ENCODE measurements at places on chromosomes 12 and 14. TPM values are rescaled to one million over a fixed set of nuclear protein-coding genes. Genes with fewer than 3 reads are reported as not detected.
A peak's percentile ranks its signal among the peaks of the same experiment; 100 is the strongest.

The SVOP gene
- 3.6 TPM for total RNA-seq

The FMNL3 gene
- 21.1 TPM for total RNA-seq

DNA sequence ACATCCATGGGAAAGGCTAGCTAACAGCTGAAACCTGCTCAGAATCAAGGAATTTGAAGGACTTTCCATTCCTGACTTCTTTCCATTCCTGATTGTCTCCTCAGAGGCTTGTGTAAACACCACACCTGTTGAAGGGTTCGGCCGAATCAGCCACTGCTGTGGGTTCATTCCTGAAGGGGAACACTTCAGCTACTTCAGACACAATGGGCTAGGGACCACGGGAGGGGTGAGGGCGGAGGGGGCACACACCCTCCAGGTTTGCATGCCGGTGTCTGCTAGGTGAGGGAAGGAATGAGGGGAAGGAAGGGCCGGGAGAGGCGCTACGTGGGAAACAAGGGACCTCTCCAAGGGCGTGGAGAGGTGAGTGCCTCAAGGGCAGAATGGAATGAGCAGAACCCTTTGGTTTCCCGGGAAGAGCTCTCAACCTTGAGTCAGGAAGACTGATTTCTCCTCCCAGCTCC, 1.3 kb downstream of the GPRC5A start:
- no peak for DNase-seq

- DNase-seq = no peak
These were observed 4.6 kb upstream of the SMUG1 start for GRCh38 chr12:54193434-54193833.

The TDRD9 gene
- total RNA-seq = not detected

DNA sequence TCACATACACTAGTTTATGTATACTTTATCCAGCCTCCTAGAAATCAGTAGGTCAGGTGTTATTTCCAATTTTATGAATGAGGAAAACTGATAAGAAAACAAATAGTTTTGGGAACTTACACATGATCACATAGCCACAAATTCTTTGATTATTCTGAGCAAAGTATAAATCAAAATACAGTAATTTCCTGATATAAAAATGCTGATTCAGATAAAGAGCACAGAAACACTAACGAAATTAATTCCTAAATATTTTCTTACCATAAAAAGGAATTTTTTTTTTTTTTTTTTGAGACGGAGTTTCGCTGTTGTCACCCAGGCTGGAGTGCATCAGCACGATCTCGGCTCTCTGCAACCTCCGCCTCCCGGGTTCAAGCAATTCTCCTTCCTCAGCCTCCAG, 275.4 kb downstream of the SOX5 start:
- no peak for DNase-seq

The IL22 gene
- not detected for total RNA-seq

DNA sequence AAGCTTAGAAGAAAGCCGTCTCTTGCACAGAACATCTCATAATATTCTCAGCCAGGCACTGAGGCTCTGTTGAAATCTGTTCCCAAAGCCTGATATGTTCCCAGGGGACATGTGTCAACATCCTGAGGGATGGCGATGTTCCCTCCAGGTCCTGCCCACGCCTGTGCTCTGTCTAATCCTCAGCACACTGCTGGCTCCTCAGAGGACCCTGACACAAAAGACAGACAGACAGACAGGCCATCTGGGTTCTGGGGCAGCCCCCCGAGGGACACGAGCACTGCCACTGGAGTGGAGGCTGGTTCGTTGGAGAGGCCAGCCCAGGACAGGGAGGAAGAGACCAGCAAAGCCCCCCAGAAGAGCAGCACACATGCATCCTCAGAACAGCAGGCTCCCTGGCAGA, 27.8 kb downstream of the CHGA start:
- no peak for DNase-seq

DNA sequence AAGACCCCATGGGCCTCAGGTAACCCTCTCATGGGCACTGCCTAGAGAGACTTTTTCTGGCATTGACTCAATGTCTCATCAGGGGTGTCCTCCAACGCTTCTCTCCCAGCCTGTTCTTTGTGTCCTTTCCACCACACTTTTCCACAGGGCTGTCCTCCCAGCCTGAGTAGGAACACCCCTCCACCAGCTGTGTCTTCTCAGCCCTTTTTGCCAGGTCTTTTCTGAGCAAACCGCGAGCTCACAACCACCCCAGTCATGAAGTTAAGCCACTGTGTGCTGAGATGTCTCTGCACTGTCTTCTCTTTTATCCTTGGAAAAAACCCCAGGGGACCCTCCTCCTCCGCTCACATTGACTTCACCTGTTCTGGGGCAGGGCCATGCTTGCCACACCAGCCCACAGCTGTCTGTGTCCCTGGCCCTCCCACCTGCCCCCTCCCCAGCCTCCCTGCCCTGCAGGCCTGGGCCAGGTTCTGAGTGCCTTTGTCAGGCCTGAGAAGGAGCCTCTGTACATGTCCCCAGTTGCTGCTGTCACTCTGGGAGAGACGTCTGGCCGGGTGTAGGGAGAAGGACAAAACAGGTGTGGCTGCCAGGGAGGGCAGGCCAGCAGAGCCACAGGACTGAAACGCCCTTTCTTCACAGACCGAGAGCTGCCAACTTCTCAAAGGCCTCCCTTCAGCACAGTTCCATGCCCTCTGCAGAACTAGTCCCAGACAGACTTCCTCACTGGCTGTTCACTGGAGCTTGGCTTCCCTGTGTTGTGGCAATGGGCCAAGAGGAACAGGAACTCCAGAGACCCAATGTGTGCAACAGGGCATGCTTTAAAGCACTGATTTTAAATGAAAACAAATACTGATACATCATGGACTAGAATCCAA, 50.5 kb upstream of the PNMA1 start:
- DNase-seq = no peak

GRCh38 chr12:53099071-53099882, 1.8 kb downstream of the IGFBP6 start:
- peak; percentile 88 for DNase-seq

The AVPR1A gene
- total RNA-seq = 5.1 TPM

- DNase-seq = no peak
These were observed 24.7 kb downstream of the TTC7B start for GRCh38 chr14:90791486-90791885.

All from type B pancreatic cell (in vitro differentiated cells).